ENCODE measurements at places on chromosomes 1 and 21.

- DNase-seq, result no peak
Measured at GRCh38 chr1:95216292-95216990, 17.6 kb upstream of the RWDD3 start.

DNA sequence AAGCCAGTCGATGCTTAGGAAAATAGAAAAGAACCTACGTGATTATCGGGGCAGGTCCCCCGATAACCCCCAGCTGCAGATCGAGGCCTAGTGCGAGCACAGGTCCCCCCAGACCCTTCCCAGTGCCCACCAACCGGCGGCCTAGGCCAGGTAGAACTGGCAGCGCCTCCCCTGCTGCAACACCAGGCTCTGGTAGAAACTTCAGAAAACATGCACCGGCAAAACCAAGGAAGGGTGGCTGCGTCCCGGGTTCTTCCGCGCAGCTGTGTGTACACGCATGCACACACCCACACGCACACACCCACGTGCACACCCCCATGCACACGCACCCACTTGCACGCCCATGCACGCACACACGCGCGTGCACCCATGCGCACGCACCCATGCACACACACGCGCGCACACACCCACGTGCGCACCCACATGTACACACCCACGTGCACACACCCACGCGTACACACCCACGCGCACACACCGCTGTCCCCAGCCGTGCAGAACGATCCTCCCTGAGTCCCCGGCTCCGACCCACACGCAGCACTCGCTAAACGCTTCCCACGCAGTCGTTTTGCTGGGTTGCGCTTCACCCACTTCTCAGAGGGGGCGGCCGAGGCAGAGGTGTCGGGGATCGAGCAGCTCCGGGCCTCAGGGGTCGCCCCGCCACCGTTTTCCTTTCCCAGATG, 5.2 kb downstream of the TSPEAR start:
- no peak for DNase-seq

GRCh38 chr1:119394085-119394484, 20.9 kb upstream of the HSD3B2 start:
- no peak for DNase-seq

GRCh38 chr21:45505416-45506021, 36.7 kb downstream of the SLC19A1 start:
- no peak for DNase-seq

- DNase-seq, result peak; percentile 83
Measured at GRCh38 chr1:15304708-15305467, 57.9 kb downstream of the FHAD1 start.

DNA sequence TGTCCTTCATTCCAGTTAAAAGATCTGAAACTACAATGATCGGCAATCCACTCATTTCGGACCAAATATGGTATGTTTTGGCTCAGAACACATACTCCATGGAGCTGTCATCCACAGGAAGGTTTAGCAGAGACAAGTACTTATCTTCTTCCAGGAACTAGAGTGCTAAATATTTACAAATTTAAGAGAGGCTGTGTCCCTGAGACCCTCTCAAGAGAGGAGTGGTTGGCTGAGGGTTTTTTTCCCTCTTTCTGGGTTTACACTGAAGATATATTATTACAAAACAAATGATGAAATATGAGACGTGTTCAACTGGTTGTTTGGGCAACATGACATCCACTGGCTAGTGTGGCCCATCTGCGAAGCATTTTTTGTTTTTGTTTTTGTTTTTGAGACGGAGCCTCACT, 25.9 kb upstream of the NID1 start:
- no peak for DNase-seq

DNA sequence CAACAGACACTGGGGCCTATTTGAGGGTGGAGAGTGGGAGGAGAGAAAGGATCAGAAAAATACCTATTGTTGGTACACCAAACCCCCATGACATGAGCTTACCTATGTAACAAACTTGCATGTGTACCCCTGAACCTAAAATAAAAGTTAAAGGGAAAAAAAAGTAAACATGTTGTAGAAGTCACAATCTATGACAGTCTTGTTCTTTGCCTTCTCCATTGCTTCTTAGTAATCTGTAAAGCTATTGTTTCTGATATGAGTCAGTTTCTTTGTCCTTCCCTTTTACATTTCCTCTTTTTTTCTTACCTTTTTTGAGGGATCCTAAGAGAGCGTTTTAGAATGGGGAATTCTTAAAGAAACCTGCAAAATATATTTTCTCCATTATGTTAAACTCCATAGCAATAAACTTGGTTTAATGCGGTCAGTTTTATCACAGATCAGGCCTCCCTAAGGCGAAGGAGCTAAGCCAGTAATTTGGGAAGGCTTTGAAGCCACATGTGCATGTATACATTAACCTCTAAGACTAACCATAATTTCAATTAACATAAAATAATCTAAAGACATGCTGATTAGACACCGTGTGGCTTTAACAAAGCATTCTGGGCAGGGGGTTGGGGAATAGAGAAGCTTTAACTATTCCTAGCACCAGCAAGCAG, 77.8 kb upstream of the C1orf105 start:
- no peak for DNase-seq

DNA sequence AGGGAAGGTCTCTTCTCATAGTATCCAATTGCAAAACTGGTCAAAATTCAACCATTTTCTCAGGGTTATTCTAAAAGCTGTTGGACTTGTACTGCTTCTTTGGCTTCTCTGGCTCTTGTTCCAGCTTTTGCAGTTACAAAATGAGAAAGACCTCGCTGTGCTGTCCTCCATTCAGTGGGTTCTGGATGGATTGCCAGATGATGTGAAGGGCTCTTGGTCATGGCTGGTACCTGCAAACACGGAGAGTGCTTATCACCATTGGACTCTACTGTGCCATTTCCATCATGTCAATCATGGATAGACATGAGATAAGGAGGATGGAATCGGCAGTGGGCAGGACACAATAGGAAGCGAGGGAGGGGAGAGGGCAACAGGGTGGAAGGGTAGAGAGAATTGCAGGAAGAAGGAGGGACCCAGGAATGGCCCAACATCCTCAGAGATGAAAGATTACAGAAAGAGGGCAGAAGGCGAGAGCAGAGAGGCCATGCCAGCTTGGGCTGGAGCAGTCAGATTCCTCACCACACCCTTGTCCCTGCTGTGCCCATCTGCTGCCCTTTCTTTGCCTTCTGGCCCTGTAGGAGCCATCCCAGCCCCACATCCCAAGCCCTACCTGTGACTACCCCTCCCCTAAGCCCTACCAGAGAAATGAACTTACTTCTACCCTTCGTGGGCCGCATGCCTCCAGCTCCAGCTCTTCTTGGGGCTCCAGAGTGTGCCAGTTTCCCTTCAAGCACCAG, 70.3 kb downstream of the HIVEP3 start:
- no peak for DNase-seq

GRCh38 chr1:32765570-32766327, 51.4 kb downstream of the YARS1 start:
- no peak for DNase-seq

- no peak for DNase-seq
Measured at GRCh38 chr1:10212476-10212875, 2.1 kb downstream of the KIF1B start.

GRCh38 chr1:234645474-234645953, 35.5 kb upstream of the IRF2BP2 start:
- no peak for DNase-seq

DNA sequence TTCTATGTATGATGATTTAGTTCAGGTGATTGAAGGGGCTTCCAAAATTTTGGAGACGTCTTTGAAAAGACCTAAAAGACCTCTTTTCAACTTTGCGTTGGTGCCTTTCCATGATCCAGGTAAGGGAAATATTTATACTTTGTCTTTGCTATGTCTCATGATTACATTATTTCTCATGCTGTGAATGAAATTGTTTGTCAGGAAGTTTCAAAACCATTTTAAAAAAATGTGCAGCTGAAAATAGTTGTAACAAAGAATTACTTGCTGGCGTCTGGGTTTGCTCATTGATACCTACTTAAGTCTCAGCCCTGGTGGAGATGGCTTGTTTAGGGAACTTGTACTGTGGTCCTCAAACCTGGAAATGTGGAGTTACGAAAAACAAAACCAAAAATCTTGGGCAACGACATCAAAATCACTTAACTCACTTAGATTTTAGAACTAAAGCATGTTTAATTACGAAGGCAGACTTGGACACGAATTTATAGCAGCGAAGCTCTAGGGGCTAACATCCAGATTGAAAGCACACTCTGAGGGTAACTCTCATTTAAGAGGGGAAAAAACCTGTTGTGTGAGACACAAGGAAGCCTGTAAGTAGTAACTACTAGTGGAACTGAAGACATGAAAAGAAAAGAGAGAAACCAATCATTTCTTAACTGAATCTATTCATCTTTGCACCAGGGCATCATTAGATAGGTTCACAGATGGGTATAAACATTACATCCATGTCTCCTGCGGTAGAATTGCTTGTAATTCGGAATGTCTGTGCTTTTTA, 924 bp downstream of the HMCN1 start:
- DNase-seq, result no peak

GRCh38 chr1:150720703-150721102, at the start of gene HORMAD1:
Gene HORMAD1 (minus strand): TSS chr1:150720895. CDS start chr1:150719505, 1,390 bp downstream.
- no peak for DNase-seq

GRCh38 chr21:27804515-27804914, 837.6 kb upstream of the ADAMTS5 start:
- no peak for DNase-seq

GRCh38 chr1:213388199-213388598, 337.2 kb downstream of the RPS6KC1 start:
- DNase-seq, result no peak

GRCh38 chr1:156592910-156593660, 1.5 kb downstream of the NAXE start:
- DNase-seq, result no peak

DNA sequence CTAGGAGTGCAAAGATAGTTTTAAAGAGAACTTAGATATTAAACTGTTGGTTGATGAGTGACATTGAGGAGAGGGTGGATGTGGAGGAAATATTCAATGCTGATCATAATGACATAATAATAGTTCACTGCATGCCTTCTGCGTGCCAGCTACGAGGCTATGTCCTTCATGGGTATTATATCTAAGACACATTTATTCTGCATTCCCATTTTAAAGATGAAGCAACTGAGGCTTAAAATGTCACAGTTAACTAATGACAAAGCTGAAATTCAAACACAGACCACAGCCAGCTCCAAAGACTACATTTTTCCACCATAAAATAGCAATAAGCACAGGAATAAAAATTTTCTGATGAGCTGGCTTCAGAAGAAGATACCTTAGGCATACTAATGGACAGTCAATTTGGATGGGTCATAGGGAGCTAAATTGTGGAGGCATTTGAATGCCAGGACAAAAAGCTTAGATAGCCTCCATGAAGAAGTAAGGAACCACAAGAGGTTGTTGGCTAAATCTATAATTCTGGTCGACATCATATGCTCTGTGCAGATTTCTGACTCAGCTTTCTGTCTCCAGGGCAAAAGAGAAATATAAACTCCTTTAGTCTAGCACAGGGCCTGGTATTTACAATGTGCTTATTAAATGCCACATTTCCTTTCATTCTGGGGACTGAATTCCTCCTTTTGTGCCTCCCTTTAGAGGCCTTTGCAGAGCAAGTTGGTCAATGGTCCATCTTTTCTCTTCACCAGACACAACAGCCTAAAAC, 71.2 kb upstream of the NRIP1 start:
- DNase-seq, result no peak

DNA sequence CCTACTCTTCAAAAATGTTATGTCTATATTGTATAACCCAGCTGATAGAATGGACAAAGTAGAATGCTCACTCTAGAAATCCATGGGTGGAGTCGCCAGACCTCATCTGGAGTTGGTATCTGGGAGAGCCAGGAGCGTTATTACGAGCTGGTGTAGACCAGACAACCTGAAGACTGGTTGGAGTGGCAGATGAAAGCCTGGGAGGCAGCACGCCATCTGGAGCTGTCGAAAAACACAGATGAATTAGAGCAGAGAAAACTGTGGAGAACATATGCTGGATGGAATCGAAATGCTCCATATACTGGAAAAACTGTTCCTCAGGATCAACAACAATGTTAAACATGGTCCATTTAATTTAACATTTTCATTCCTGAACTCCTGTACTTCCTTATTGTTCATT, 333.6 kb downstream of the KCTD3 start:
- DNase-seq, result no peak

GRCh38 chr1:154236855-154237254, 16.1 kb downstream of the UBAP2L start:
- no peak for DNase-seq

DNA sequence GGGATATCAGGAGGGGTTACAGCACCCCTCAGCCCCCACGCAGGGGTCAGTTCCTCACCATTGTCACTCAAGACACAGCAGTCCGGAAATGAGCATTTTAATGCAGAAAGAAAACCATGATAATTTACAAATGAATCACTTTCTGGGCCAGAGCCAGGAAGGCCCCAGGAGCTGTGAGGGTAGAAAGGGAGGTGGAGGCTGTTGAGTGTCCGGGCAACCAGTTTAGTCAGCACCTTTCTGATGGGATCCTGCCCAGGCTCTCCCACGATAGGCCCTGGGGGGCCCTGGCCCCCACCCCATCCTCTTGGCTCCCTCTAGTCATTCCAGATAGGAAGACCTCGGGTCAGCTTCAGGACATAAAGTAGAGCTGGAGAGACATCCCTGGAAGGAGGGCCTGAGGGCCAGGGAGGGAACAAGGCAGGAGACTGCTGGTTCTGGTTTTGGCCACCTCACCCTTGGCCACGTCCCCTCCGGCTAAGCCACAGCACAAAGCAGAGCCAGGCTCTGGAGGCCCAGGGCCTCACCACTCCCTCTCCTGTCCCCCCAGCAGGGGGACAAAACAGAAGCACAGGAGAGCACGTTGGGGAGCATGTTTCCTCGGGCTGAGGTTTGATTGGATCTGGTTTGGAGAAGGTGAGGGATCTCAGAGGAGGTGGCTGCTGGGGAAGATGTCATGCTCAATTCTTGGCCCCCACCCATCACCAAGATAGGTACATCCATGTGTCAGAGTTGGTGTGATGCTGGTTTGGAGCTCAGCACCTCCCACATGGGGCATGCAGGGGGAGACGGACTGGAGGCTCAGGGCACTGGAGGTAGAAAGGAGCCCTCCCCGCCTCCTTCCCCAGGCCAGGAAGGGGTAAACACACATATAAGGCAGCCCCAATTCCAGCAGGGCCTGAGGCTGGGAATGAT, 20.6 kb downstream of the ETNK2 start:
- DNase-seq, result no peak

- no peak for DNase-seq
Measured at GRCh38 chr1:205381305-205381704, 24.6 kb upstream of the KLHDC8A start.

DNA sequence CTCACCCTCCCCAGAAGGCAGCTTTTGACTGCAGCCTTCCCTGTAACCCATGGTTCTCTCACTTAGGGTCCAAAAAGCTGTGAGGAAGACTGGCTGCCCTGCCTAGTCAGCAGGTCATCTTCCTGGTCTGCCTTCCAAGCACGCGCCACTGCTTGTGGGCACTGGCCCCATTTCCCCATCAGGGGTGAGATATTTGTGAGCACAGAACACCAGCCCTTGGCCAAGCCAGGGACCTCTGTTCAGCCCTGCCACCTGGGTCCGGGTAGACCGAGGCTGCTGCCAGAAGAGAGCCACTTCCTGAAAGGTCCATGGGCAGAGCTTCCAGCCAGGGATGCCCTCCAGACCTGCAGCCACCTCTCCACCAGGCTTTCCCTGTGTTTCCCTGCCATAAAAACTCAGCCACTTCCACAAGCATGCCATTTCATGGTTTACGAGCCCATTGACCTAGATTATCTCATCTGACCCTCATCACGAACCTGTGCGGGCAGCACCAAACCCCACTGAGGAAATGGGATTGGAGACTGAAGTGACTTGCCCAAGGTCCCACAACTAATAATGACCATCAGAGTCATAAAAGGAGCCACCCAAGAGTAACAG, 40.5 kb downstream of the GLIS1 start:
- DNase-seq, result no peak

Data from stimulated activated effector memory CD8-positive, alpha-beta T cell treated with anti-CD3 and anti-CD28 coated beads, Interleukin-12 subunit alpha, Interleukin-12 subunit beta, amount 100 ng/mL, for 72 hours (primary cell).